ENCODE measurements at places on chromosomes 2 and 18.

GRCh38 chr2:203209538-203209937 is 29.3 kb upstream of the CYP20A1 start:
- no peaks in the 10 kb centered on the region for H3K4me1 ChIP-seq
- no peak overlapping the region for H3K4me3 ChIP-seq
- DNase-seq = no peak
- no peak overlapping the region for H3K27ac ChIP-seq
- H3K27me3 ChIP-seq = no peaks in the 10 kb centered on the region

DNA sequence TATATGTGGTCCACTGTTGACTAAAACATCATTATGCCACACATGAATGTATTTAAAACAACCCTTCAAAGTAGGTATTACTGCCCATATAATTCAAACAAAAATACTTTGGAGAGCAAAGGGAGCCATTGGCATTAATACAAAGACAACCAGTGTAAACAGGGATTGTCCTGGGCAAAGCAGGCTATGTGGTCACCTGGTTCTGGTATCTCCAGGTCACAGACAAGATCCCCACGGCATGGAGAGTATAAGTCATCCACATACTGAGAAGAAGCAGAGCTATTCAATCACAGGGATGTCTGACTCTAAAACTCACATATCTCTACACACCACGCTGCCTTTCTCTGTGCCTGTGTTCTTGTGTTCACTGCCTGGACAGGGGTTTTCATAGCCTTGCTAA is 81.4 kb upstream of the BZW1 start:
- H3K27ac ChIP-seq = no peak overlapping the region
- H3K4me3 ChIP-seq = no peak overlapping the region
- no peaks in the 10 kb centered on the region for H3K36me3 ChIP-seq
- no peak for DNase-seq

- H3K4me3 ChIP-seq = no peak overlapping the region
- no peak for DNase-seq
- H3K27ac ChIP-seq = peak overlapping the region; percentile 86
- peaks cover 13% of the 10 kb centered on the region for H3K4me1 ChIP-seq
- no peaks in the 10 kb centered on the region for H3K27me3 ChIP-seq
Measured at GRCh38 chr2:215692387-215693079, 256.7 kb upstream of the FN1 start.

DNA sequence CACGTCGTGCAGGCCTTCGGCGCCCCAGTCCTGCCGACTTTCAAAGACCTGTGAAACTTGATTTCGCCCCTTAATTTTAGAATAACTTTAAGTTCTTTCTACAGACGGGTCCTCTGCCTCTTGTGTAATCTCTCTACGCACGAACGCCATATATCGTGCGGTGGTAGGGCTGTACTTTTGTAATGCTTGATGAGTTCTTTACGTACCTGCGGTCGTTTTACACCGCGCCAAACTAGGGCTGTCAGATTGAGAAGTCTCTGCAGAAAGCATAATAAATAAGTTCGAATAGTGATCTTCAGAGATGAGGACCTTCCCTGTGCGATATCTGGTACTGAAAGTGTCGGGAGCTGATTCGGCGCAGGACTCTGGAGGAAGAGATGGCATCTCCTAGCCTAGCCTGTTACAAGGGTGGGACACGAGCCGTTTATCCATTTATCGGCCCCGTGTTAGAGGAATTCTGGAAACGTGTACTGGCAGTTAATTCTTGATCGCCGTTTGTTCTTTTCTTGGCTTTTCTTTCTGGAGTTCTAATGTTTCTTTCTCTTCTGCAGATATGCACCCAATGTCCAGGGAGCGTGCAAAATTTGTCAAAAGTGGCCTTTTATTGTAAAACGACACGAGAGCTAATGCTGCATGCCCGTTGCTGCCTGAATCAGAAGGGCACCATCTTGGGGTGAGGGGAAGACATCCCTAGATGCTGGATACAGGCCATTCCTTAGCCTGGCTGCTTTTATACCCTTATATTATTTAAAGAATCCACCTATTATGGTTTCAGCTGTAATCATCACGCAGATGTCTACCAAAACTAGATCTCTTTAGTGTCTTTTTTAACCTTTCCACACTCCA is 781 bp upstream of the SLC5A6 start:
- peaks cover 5% of the 10 kb centered on the region for H3K36me3 ChIP-seq
- no peak for DNase-seq
- peak overlapping the region; percentile 87 for H3K4me3 ChIP-seq
- H3K27me3 ChIP-seq = no peaks in the 10 kb centered on the region
- peak overlapping the region; percentile 96 for H3K27ac ChIP-seq

DNA sequence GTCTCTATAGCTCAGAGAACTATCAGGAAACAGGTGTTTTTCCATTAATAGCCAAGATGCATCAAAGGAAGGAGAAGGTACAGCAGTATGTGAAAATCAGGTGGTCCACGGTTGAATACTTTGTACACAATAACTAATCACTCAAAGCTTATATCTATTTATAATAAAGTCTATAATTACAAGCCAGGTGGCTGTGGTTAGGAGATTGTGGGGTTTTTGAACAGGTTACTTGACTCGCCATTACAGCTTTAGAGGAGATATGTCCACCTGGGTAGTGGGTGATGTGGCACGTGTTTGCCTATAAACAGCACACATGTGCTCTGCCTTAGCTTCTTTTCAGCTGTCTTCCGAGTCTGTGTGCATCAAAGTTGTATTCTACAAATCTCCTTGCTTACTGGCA is 892.2 kb upstream of the ZEB2 start:
- H3K4me3 ChIP-seq = no peak overlapping the region
- no peak overlapping the region for H3K27ac ChIP-seq
- H3K36me3 ChIP-seq = no peaks in the 10 kb centered on the region
- DNase-seq = no peak
- no peaks in the 10 kb centered on the region for H3K4me1 ChIP-seq

DNA sequence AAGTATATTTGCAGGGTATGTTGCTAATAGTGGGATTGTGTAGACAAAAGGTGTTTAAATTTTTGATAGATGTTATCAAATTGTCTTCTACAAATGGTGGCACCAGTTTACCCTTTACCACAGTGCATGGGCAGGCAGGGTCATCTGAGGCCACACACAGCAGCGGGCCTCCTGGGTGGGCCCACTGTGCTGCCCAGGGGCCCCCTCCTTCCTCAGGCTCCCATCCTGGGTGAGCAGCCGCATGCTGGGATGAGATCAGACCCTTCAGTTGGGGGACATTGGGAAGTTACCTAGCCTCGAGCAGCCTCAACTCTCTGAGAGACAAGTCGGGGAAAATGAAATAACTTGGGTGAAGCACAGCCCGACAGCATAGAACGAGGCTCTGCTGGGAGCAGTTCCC is 9.7 kb downstream of the MYO7B start:
- no peak for DNase-seq
- H3K4me1 ChIP-seq = peaks cover 13% of the 10 kb centered on the region
- no peaks in the 10 kb centered on the region for H3K36me3 ChIP-seq

- H3K4me3 ChIP-seq = no peak overlapping the region
- no peaks in the 10 kb centered on the region for H3K36me3 ChIP-seq
- DNase-seq = no peak
- no peaks in the 10 kb centered on the region for H3K27me3 ChIP-seq
- H3K27ac ChIP-seq = no peak overlapping the region
- no peaks in the 10 kb centered on the region for H3K4me1 ChIP-seq
Measured at GRCh38 chr2:25497918-25498407, 156.2 kb upstream of the DNMT3A start.

GRCh38 chr2:181554061-181554830 is 97.1 kb downstream of the ITGA4 start:
- no peak overlapping the region for H3K4me3 ChIP-seq
- H3K27ac ChIP-seq = no peak overlapping the region
- no peaks in the 10 kb centered on the region for H3K4me1 ChIP-seq
- DNase-seq = no peak
- no peaks in the 10 kb centered on the region for H3K27me3 ChIP-seq

- H3K4me1 ChIP-seq = no peaks in the 10 kb centered on the region
- H3K4me3 ChIP-seq = no peak overlapping the region
- no peak for DNase-seq
- H3K36me3 ChIP-seq = no peaks in the 10 kb centered on the region
- no peak overlapping the region for H3K27ac ChIP-seq
Measured at GRCh38 chr2:221402072-221402471, 170.0 kb downstream of the EPHA4 start.

DNA sequence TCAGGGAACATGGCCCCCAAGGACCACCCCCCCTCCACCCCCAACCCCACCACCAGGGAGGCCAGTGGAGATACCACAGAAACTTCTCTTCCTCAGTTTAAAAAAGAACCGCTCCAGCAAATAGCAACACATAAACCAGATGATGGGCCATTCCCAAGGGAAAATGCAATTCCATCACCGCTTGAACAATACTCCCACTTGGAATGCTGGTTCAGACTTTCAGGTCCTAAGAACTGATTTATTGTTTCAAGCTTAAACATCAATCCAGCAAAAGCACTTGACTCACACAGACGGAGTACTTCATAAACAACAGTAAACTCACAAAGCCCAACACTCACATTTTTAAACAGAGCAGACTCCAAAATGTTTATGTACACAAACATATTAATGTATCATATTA is 6.9 kb downstream of the HDAC4 start:
- peaks cover 7% of the 10 kb centered on the region for H3K36me3 ChIP-seq
- no peaks in the 10 kb centered on the region for H3K27me3 ChIP-seq
- H3K27ac ChIP-seq = no peak overlapping the region
- H3K4me3 ChIP-seq = no peak overlapping the region
- H3K4me1 ChIP-seq = peaks cover 19% of the 10 kb centered on the region
- DNase-seq = no peak

DNA sequence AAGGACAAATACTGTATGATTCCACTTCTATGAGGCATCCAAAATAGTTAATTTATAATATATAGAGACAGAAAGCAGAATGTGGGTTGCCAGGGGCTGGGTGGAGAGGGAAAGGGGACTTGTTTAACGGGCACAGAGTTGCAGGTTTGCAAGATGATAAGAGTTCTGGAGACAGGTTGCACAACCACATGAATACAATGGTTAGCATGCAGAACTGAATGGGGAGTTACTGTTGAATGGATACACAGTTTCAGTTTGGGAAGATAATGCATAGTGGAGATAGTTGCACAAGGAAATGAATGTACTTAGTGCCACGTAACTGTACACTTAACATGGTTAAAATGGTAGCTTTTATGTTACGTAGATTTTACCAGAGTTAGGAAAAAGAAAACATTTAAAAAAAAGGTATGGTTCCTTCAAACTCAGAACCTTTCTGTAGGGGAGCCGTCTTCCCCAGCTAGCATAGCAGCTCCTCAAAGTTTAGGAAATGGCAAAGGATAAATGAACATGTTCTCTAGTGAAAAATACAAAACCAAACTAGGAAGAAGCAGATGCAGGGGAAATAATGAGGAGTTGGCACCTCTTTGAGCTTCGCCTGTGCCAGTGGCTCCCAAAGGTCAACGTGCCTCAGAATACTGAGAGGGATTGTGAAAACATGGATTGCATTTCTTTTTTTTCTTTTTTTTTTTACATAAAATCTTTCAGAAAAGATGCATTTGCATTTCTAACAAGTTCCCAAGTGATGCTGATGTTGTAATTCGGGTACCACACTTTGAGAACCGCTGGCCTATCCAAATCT is 95.2 kb downstream of the ZCCHC2 start:
- no peaks in the 10 kb centered on the region for H3K4me1 ChIP-seq
- H3K4me3 ChIP-seq = no peak overlapping the region
- DNase-seq = no peak
- no peaks in the 10 kb centered on the region for H3K36me3 ChIP-seq
- no peak overlapping the region for H3K27ac ChIP-seq

DNA sequence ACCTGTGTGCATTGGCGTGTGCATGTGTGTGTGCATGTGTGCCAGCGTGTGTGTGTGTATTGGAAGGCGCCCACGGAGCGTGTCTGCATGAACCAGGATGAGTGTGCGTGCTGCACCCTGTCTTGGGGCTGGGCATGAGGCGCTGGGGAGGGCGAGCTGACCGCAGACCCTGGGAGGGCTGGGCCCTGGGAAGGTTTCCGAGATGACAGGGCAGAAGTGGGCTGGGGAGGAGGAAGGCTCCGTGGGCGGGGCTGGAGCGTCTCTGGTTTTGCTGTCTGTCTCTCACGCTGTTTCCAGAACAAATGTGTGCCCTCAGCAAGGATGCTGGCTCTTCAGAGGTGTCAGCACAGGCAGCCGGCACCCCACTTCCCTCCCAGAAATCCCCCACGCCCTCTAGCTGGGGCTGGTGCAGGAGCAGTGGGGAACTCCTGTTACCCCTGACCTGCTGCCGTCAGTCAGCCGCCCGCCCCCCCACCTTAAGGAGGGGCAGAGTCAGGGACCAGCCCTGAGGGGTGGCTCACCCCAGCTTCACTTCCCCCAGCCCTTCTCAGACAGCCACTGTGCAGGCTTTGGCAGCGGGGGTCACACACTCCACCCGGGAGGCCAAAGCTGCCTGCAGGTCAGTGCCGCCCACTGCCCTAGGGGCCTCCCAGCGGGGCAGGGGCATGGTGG is at the start of gene GPR35:
TSS of gene GPR35 (plus strand) at position 531 of the 672 bp plus-strand sequence. CDS start 4,473 bp downstream, outside the sequence.
- H3K27ac ChIP-seq = no peak within 1 kb of the TSS
- H3K36me3 ChIP-seq = no peaks in the 10 kb centered on the region
- no peak for DNase-seq
- peak within 1 kb of the TSS; percentile 31 for H3K4me3 ChIP-seq

DNA sequence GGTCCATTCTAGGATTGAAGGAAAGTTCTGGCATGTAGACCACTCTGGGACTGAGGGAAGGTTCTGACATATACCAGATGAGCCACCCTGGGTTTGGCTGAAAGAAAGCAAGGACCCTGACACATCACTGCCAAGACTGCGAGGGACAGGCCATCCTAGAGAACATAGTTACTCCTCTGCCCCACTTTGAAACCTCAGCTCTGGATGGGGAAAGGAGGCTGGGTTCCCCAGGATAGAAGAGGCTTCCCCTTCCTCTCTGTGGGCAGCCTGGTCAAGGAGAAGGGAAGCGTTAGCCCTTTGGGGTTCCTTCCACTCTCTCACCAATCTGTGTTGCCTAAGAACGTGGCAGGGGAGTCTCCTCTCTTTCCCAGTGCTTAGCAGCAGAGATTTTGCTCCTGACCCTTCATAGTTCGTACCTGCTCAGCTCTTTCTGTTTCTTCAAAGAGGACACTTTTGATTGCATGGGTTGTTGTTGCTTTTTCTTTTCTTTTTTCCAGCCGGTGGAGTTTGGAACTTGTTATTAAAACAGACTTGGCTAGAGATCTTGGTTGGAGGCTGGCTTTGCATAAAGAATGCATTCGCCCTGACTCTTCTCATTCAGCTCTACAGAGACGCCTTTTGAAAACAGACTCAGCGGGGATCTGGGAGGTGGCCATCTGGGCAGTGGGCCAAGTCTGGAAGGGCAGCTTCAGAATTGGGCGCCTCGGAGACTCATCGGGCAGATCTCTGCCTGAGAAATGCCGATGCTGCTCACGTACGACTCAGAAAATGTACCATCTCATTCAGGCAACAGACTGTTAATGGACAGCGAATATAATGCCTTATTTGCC is 166.1 kb downstream of the CLIP4 start:
- DNase-seq = no peak
- H3K4me3 ChIP-seq = no peak overlapping the region
- H3K36me3 ChIP-seq = no peaks in the 10 kb centered on the region
- peaks cover 6% of the 10 kb centered on the region for H3K4me1 ChIP-seq

Measured in thoracic aorta (tissue), 2 donors.